Dermis microvascular lymphatic vessel endothelial cell (primary cell): ENCODE measurements at places on chromosomes 1 and 21.

DNA sequence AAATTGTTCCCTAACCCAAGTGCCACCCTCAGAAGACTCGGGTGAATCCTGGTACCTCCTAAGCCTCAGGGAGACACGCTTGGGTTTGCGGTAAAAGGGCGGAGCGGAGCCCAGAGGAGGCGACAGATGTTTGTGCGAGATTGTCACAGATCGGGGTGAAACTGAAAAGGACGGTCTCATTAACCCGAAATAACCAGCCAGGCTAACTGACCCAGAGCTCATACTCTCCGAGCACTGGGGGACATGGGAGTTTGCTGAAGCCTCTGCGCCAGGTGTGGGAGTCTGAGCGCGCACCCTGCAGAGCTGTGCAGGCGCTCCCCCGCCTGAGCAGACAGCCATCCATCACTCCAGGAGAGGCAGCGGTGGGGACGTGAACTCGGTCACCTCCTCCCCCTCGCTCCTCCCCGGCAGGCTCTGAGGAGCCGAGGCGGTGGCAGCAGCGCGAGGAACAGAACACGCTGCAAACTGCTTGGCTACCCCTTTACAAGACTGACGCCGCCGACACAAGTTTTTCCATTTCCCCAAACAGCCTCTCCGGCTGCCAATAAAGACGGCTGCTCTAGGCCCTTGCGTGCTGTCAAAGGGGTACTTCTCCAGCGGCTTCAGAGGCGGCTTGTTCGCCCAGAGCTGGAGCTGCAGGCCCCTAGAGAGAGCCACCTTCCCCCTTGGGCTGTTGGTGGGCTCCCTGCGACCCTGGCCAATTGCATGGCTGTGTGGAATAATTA, 43.5 kb downstream of the RRAGC start:
- DNase-seq = no peak

DNA sequence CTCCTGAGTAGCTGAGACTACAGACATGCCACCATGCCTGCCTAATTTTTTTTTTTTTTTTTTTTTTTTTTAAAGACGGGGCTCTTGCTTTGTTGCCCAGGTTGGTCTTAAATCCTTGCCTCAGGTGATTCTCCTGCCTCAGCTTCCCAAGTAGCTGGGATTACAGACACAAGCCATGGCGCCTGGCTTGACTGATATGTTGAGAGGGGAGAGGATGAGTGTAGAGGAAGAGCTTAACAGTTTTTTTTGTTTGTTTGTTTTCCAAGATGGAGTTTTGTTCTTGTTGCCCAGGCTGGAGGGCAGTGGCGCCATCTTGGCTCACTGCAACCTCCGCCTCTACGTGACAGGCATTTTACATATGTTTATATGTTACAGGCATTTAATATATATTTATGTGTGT, 2.5 kb downstream of the SRP9 start:
- DNase-seq = no peak

DNA sequence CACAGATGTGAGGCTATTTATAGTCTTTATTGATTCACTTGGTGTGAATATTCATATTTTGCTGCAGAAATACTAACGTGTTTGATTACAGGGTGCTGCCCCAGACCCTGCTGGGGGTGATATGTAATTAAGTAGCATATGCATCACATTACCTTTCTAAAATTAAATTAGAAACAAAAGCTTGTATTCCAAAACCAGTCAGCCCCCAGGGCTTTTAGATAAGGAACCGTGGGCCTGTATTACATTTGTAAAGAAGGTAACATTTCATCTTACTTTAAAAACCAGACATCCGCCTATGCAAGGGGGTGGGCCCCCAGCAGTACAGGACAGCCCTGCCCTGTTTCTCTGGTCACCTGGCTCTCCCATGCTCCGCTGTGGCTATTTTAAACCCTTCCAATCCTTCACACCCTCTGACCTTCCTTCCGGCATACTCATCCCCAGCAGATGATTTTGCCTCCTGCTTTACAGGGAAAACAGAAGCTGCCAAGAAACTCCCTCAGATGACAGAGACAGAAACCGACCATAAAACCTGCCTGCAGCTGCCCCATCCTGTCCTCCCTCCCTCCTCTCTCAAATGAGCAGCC, 22.0 kb upstream of the KCNC4 start:
- DNase-seq = peak; percentile 59

- DNase-seq = no peak
These were observed 180.6 kb upstream of the PALMD start for GRCh38 chr1:99465176-99465900.

GRCh38 chr1:234987415-234988154, 141.1 kb downstream of the TOMM20 start:
- DNase-seq = peak; percentile 99

DNA sequence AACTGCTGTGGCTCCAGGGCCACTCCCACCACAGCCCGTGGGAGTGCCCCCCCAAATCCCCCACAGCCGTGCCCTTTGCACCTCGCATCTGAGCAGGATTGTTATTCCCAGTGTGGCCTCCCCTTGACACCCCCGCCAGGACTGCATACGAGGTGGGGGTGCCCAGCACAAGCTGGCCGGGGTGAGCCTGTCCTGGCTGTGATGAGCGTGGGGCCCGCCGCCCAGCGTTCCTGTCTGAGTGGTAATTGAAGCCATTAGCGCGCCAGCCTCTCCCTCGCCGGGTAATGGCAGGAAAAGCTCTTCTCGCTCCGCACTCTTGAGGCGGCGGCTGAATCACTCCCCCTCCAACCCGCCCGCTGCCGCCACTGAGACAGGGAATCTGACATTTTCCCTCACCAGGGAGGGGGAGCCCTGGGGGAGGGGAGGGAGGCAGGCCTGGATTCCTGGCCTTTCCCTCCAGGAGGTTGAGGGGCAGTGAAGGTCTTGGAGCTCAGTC, 27.7 kb downstream of the PTPRF start:
- no peak for DNase-seq

DNA sequence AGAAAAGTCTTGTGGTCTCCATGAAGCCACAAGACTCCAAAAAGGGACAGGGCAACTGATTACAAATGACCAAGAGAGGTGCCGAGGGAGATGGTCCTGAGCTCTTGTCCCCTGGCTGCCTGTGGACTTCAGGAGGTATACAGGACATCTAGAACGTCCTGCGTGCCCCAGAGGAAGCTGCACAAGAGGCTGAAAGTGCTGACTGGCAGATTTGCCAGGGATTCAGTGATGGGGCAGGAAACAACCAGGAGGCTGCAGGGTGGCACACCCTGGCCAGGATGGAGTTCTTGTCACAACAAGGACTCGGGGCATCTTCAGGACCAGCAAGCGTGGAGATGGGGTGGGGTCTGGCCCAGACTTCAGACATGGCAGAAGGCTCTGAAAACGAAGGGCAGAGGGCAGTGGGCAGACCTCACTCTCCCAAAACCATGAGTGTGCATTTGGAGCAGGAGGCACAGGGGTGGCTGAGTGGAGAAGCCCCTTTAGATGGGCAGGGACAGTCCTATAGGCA, 13.4 kb upstream of the PKP1 start:
- DNase-seq = no peak

DNA sequence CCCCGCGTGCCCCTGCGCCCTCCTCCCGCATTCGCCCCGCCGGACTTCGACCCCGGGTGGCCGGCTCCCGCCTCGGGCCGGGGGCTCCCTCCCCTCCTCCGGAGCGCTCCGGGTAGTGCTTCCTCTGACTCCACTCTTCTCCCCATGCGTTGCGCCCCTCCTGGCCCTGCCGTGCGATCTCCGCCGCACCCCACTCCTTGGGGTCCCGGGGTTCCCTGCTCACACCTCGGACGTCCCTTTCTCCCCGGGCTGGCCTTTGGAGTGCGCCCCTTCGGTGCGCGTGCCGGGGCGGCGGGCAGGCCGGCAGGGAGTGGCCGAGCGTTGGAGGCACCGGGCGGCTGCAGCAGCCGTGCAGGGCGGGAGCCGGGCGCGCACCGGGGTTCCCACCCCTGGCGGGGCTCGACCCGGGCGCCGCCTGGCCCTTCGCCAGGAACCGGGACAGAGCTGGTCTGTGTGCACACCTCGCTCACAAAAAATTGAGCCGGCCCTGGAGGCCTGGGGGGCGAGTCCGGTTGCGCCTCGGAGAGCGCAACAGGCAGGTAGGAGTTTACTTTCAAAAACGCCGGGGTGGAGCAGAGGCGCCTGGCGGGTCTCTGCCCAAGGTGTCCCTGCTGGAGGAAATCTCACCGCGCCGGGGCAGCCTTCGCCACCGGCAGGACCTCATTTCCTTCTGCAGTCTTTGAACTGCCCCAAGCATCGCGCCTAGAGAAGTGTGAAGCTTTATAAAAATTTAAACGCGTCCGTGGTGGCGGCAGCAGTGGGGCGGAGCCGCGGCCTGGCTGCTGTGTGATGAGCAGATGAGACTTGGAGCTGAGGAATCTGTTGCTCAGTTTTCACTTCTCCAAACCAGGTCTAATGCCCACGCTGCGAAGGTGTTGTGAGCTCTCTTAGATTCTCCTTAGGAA, 650 bp downstream of the VANGL1 start:
- no peak for DNase-seq

- DNase-seq = no peak
These were observed 179.7 kb downstream of the TNFSF18 start for GRCh38 chr1:172870901-172871606.

- no peak for DNase-seq
These were observed 1.2 kb downstream of the NIPAL3 start for GRCh38 chr1:24416666-24417391.

DNA sequence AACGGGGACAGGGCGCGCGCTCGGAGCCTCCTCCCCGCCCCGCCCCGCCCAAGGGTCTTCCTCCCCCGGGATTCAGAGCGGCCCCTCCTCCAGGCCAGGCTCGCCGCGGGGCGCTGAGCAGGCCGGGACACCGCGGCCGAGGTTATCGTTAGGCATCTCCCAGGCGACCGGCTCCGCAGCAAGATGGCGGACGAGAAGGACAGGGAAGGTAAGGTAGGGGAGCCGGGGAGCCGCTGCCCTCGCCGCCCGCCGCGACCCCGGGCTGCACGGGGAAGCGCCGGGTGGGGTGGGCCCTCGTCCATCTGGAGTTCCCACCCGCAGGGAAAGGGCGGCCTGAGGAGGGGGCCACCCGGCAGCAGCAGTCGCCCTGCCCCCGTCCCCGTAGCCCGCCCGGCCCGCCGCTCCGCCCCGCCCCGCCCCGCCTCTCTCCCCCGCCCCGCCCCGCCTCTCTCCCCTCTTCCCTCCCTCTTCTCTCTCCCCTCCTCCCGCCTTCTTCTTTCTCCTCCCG, 105.9 kb upstream of the HNRNPU start:
- DNase-seq = peak; percentile 49

DNA sequence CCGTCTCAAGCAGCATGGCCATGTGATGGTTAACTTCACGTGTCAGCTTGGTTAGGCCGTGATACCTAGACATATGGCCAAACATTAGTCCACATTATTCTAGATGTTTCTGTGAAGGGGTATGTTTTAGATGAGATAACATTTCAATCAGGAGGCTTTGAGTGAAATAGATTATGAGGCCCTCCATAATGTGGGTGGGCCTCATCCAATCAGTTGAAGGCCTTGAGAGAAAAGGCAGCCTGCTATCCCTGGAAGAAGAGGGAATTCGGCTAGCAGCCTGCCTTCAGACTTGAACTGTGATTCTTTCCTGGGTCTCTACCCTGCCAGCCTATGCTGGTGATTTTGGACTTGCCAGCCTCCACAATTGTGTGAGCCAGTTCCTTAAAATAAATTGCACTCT, 90.1 kb downstream of the ZSCAN20 start:
- no peak for DNase-seq

DNA sequence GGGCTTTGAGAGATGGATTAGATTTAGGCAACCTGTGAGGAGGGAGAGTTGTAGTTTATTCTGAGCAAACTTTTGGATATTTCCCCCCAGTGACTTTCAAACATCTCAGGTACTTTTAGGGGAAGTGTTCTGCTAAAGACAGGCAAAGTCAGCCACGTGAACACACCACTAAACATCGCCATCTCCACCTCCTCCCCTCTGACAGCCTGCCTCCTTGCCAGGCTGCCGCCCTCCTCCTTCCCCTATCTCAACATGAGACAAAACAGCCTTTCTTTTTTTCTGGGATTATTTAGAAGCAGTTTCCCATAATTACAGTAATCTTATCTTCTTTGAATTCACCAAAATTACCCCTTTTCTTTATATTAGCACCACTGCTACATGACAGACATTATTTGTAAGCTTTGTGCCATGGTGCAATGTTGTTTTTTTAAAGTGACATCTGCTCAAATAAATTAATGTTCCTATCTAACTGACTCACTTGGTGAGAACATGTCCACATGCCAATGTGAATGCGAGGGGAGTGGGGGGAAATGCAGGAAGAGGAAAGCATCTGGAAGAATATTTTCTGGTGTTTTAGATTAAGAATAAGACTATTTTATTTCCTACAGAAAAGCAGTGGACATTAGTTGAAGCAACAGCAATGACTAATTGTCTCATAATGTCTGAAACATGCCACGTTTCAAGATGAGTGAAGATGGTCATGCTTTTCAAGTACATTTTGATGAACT, 147.8 kb upstream of the ATP1B1 start:
- no peak for DNase-seq

GRCh38 chr1:29826646-29827045, 590.3 kb downstream of the PTPRU start:
- DNase-seq = no peak

DNA sequence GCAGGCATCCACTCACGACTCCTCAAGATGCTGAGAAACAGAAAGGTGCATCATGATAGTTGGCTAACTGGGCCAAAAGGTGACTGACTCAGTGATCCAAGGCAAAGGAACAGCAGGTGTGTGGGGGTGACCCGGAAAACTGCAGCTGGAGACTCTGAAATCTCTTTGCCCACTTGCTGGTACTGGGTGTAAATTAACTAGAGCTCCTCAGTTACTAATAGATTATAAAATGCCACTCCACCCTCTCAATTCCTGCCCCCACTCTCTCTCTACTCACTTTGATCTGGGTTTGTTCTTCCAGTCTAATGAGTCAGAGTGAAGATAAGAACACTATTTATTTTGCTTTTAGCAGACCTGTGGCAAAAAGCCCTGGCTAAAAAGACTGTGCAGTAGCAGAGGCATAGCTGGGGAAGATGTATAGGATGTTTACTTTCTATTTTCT, 7.2 kb upstream of the PIGC start:
- no peak for DNase-seq

- DNase-seq = no peak
These were observed 9.5 kb downstream of the RNU1-2 start for GRCh38 chr1:16905110-16905867.

GRCh38 chr1:94678202-94678848, 136.8 kb upstream of the F3 start:
- no peak for DNase-seq

GRCh38 chr1:95534985-95535384, 301.0 kb downstream of the RWDD3 start:
- DNase-seq = no peak

- no peak for DNase-seq
These were observed 44.4 kb downstream of the KANK4 start for GRCh38 chr1:62274496-62275485.

DNA sequence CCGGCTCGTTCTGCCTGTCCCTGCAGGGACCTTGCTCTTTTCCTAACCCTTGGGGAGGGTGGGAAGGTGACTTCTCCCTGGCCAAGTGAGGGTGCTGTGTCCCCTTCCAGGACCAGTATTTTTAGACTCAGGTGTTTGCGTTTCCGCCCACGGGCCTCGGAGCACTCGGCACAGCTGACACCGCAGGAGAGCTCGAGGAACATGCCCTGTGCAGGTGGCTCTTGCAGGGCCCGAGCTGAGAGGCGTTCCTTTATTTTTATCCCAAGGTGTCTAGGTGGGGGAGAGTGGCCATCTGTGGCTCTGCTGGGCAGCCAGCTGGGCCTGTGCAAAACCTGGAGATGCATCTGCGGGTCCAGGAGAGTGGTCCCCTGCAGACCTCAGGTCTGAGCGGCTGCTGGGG, 16.0 kb downstream of the PLCH2 start:
- DNase-seq = no peak
